ENCODE measurements at places on chromosomes 16 and 17. TPM values are rescaled to one million over a fixed set of nuclear protein-coding genes. Genes with fewer than 3 reads are reported as not detected.

- no peak for DNase-seq
Observed at GRCh38 chr16:9092282-9092977, 986 bp downstream of the HAPSTR1 start.

- no peak for DNase-seq
Observed at GRCh38 chr16:31073142-31073969, 684 bp downstream of the ZNF668 start.

DNA sequence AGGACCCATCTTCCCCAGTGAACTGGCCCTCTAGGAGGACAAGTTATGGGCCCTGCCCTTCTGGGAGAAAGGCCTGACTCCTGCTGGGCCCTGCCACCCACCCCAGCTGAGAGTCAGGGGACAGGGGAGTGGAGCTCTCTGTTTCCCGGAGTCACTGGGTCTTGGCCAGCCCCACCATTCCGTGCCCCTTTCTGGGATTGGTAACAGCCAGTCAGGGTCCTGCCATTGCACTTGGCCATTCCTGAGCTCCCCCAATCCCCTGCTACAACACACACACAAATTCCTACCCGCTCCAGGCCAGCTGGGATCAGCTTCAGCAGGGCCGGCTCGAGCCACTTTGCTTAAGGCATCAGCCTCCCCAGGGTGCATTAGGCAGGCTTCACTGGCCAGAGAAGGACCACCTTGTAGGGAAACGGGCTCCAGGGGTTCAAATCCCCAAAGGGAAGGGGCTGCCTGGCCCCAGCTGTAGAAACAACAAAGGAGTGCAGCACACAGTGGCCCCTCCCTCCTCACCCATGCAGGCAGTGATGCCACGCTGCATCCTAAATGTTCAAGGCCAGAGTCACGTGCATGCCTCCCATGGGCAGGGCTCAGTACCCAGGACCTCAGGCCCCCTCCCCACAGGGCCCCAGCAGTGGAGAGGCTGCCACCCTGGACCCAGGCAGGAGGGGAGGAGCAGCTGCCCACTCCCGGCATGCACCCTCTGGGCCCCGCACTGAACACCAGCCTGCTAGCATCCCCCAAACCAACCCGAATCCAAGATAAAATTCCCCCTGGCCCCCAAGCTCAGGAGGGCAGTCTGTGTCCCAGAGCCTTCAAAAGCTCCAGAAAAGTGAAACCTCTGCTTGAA is 37.7 kb downstream of the C16orf78 start:
- no peak for DNase-seq

GRCh38 chr17:11330006-11330405 is 89.0 kb downstream of the SHISA6 start:
- DNase-seq, result no peak

DNA sequence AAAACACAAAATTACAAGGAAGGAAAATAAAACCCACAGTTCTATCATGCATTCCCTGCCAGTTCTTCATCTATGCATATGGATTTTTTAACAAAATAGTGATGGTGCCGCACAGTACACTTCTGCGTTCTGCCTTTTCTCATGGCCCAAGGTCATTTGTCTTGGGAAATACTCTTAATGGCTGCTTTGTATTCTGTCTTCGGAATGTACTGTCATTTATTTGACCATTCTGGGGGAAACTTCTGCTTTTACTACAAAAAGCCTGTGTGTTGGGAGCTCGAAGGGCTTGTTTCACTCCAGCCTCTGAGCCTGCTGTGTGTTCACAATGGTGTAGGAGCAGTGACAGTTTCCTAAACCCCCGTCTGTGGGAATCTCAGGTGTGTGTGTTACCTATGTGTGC is 82.8 kb upstream of the SEC14L1 start:
- no peak for DNase-seq

DNA sequence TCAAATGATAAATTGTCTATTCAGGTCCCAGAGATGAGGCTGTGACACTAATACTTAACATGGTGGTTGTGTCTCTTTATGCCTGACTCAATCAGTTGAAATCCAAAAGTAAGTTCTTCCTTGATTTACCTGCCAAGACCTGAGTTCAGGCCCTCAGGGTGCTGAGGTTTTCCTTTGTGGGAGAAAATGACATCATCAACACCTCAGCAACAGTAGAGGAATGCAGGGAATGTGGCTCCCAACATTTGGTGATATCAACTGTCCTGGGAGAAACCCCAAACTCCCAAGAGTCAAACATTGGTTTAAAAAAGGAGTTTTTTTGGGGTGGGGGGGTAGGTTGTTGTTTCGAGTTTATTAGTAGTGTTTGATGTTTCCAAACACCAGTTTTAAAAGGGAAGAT is 14.7 kb downstream of the RNF43 start:
- no peak for DNase-seq

- peak; percentile 100 for DNase-seq
Observed at GRCh38 chr16:75305364-75306098, 54.1 kb upstream of the BCAR1 start.

GRCh38 chr17:36791150-36791941 is 145.9 kb upstream of the LHX1 start:
- DNase-seq, result no peak

GRCh38 chr16:2785101-2785991 is 2.0 kb downstream of the PRSS33 start:
- DNase-seq, result no peak

GRCh38 chr17:49521471-49522356 is 26.6 kb downstream of the NGFR start:
- no peak for DNase-seq

DNA sequence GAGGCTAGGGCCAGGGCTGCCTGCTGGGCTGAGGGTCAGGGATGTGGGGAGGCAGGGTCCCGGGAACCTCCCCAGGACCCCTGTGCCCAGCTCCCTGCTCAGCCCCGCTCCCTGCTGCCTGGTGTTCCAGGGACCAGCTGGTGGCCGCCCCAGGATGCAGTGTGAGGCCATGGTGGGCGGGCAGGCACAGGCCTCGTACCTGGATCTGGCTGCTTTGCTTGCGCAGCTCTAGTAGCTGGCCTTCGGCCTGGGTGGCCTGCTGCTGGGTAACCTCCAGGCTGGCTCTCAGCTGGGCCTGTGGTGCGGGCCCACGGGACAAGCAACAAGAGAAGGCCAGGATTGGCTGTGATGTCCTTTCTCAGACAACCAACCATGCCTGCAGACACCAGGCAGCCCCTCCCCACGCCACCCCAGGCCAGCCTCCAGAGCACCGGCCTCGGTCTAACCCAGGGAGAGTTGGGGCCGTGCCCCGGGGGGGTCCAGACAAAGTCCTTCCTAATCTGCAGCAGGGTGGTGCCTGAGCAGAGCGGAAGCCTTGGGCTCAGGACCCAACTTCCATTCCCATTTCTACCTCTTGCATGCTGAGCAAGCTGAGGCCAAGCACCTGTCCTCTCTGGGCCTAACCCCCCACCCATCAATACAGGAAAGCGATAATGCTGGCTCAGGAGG is 4.1 kb downstream of the TRIM65 start:
- no peak for DNase-seq

DNA sequence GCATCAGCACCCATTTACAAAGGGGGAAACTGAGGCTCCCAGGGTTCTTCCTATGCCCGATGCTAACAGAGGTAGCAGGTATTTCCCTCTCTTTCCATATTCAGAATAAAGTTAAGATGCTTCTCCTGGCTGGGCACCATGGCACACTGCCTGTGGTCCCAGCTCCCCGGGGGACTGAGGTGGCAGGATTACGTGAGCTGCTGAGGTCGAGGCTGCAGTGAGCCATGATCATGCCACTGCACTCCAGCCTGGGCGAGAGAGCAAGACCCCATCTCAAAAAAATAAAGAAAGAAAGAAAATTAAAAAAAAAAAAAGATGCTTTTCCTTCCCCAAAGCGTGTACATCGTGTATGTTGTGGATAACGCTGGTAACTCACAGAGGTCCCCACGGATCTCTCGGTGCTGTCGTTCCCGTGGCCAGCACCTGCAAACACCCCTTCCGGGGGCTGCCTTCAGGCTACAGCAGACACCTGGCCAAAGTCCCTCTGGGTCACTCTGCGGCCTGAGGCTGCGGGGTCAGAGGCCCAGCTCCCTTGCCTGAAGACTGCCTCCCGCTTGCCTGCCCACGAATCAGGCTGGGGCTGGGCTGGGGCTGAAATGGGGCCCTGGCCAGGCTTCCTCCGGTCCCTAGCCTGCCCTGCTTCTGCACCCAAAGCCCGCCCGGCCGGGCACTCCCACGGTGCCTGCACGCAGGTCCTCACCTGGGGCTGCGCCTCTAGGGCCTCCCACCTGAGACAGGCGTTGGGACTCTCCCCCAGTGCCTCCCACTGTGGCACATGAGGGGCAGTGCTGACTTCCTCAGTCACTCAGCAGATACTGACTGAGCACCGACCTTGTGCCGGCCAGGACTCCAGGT is 63.1 kb downstream of the ZDHHC7 start:
- DNase-seq, result no peak

- DNase-seq, result no peak
Observed at GRCh38 chr16:71473891-71474290, 11.8 kb upstream of the ZNF23 start.

DNA sequence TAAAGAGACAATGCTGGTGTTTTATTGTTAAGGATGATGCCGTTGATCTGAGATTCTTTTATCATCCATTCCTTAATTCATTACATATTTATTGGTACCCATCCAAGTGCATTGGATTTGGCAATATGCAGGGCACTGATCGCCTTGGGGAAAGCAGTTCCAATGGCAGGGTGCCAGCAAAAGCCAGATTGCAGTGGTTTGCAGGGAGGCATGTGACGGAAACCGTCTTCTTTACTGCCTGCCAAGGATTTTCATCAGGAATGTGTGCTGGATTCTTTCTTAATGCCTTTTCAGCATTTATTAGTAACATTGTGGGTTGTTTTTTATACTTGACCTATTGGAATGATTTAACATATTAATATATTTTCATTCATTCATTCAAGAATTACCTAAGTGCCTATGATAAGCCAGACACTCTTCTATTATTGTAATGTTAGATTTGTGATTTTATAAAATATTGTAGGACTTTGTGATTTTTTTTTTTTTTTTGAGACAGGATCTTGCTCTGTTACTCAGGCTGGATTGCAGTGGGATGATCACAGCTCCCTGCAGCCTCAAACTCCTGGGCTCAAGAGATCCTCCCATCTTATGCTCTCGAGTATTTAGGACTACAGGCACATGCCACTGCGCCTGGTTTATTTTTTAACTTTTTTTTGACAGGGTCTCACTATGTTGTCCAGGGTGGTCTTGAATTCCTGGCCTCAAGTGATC is 93.4 kb upstream of the TNRC6A start:
- peak; percentile 72 for DNase-seq

DNA sequence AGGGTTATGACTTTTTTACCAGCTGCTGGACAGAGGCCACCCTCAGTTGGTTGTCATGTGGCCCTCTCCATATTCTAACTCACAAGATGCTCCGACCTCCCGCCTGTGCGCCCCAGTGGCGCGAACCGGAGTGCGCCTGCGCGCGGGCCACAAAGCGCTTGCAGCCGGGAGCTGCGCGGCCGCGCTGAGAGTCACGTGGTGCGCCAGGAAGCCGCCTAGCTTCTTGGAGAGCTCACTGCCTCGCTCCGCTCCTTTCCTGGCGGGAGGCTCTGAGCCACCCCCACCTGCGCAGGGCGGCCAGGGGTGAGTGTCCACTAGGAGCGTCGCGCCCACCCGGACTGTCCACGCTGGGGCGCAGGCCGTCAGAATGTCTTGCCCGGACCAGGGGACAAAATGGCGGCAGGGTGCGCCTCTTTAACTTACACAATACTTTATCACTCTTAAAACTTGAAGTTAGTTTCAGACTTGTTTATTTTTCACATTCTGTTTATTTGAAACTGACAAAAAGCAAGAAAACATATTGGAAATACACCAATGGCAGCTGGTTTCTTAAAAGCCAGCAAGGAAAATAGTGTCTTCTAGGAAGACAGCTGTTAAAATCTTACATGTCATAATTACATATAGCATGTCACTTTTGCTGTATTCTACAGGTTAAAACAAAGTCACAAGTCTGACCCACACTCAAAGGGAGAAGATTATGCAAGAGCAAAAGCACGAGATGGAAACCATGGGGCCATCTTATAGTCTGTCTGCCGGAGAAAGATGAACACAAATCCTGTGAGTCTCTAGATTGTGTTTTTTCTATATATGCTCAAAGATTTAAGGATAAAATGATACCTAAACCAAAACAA is 357.9 kb downstream of the CNTNAP4 start:
- DNase-seq, result no peak

- no peak for DNase-seq
Observed at GRCh38 chr16:69568676-69569075, 2.9 kb downstream of the NFAT5 start.

GRCh38 chr17:80452173-80452915 is 24.1 kb downstream of the NPTX1 start:
- no peak for DNase-seq

GRCh38 chr16:86747761-86748160 is 169.4 kb downstream of the FOXL1 start:
- DNase-seq, result no peak

DNA sequence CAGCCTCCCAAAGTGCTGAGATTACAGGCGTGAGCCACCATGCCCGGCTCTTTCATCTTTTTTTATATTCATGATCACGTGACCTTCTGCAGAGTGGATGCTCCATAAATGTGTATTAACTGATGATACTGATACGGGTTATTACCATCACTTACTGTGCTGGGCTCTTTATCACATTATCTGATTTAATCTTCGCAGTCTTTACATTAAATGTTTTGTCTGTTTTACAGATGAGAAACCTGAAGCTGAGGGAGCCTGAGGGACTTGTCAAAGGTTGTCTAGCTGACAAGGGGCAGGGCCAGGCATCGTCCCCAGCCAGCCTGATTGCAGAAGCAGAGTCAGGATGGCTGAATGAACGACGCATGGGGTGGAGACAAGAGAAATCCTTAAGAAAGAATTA is 104.4 kb downstream of the NTN1 start:
- no peak for DNase-seq

- no peak for DNase-seq
Observed at GRCh38 chr16:78455861-78456260, 356.4 kb downstream of the WWOX start.

DNA sequence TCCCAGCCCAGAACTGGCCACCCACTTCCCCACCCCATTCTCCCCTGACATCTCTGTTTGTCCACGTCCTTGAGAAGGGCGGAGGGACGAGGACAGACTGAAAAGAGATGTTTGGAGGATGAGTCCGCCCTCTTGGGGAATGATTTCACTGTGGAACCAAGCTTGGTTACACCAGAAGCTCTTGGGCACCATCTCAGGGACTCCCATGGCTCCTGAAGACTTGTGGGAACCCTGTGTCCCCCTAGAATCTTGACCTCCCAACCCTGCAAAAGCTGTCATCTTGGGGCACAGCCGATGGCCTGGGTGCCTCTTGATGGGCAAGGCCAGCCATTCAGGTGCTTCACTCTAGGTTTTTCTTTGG is 25.9 kb upstream of the LITAF start:
- no peak for DNase-seq

GRCh38 chr16:27721531-27722181 is 171.7 kb downstream of the KATNIP start:
- DNase-seq, result no peak

DRC3 gene
- total RNA-seq, result 3.9 TPM

LRRC36 gene
- total RNA-seq, result 0.54 TPM

ATP2A1 gene
- total RNA-seq, result 0.48 TPM

AANAT gene
- total RNA-seq, result not detected

PRSS27 gene
- 3.1 TPM for total RNA-seq
